ENCODE measurements at places on chromosomes 1 and 21. TPM values are rescaled to one million over a fixed set of nuclear protein-coding genes. Genes with fewer than 3 reads are reported as not detected.

GPA33 gene
- 32.6 TPM for total RNA-seq

DNA sequence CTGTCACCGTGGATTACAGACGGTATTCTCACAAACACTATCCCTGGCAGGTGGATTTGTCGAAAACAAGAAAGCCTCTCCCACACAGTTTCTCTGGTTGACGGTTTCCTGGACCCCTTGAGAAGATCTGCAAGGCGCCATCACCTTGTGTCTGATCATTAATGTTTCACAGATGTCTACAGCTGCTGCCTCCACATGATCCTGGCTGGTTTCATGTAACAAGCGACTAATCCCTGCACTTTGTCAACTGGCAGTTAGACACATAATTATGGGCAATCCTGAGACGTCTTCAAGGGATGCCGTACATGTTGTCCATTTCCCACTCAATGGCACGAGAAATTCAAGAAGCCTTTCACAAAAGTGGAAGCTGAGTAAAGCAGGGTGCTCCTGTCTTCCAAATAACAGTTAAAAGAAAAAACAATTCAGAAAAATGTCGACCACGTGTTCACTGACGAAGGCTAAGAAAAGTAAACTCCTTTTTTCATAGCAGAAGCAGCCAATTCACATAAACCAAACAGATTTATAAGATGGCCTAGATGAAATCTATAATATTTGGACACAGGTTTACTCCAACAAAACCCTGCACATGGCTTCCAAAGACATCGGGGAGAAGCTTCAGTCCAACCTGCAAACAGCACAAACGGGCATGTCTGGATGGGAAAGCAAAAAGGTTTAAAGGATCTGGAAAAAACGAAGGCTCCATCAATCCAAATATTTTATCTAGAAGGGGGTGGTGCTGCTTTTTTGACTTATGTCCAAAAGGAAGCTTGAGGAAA, 52.2 kb downstream of the CAPZB start:
- no peak for DNase-seq

DNA sequence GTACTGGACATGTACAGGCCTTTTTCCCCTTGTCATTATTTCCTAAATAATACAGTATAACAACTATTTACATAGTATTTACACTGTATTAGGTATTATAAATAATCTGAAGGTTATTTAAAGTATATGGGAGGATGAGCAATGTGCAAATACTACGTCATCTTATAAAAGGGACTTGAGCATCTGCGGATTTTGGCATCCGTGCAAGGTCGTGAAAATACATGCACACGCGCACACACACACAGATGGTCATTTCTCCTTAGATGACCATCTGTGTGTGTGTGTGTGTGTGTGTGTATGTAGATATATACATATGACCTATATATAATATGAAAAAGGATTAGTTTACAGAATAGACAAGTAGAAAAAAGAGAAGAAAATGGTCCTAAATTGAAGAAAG, 15.4 kb downstream of the ALG14 start:
- DNase-seq = no peak

GRCh38 chr1:206796981-206797402, 24.7 kb upstream of the IL10 start:
- DNase-seq = no peak

- no peak for DNase-seq
Measured at GRCh38 chr1:85607921-85608265, 27.3 kb downstream of the CCN1 start.

OR2M3 gene
- not detected for total RNA-seq

DNA sequence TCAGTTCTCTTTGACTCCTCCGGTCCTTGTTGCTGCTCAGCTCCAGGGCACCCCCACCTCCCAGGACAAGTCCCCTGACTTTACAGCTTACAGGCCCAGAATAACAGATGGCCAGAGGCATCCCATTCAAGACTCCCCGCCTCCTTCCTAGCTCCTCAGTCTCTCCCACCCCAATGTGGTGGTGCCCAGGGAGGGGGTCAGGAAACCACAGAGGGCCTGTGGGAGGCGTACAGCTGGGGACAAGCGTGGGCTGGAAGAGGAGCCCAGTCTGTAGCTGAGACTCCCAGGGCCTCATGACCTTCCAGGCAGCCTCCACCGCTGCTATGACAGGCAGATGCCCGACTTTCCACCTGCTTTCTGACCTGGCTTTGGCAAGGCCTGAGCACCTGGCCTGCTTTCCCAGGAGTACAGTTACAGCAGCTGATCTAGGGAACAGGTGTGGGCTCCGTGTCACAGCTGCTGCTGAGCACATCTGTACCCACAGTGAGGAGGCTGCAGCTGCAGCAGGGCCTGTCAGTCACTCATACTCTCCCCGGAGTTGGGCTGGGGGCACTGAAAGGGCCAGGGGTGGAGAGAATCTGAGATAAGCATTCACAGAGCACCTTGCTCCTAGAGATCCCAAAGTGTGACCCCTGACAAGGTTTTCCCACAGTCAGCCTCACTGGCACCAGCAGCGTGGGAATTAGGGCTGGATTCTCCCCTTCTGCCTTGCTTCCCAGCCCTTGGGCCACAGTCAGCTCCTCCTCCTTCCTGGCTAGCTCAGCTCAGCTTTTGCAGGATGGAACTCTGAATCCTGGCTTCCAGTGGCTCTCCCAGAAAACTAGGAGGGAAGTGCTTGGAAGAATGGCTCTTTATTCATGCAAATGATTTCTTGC, 7.1 kb upstream of the NAV1 start:
- DNase-seq = no peak

GRCh38 chr1:244162786-244163530, 111.9 kb downstream of the ZBTB18 start:
- no peak for DNase-seq

FCER1G gene
- total RNA-seq = 13.9 TPM

- no peak for DNase-seq
Measured at GRCh38 chr1:7222695-7223015, 437.4 kb downstream of the CAMTA1 start.
